ENCODE measurements at places on chromosomes 7 and 10.

GRCh38 chr7:130933919-130934318 lies 199.9 kb upstream of the KLF14 start:
- no peak for DNase-seq

DNA sequence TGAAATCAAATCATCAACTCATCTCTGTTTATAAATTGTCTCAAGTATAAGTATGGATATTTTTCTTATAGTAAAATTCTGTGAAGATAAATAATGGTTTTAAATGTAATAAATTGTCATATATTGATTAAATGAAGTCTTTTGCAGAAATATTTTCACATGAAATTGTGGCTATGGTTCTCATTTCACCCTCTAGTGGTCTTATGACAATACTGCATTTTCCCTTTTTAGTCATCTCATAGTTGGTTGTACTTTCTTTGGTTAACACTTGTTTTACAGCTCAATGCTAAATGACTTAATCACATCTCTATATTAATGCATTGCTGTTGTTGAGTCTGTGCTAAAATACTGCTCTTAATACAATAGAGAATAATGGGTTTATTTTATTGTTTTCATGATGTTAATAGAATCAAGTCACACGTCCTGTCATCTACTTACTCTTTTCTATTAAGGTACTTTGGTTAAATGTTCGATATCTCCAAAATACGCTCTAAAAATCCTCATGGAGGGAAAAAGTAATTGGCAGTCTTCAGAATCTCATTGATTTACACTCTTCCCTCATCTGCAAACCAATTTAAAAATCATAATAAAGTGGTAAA lies 38.0 kb upstream of the CACNA2D1 start:
- DNase-seq, result no peak

GRCh38 chr7:50735333-50735732 lies 47.4 kb downstream of the GRB10 start:
- DNase-seq, result no peak

GRCh38 chr10:132536241-132536876 lies 1.2 kb upstream of the INPP5A start:
- DNase-seq, result no peak

GRCh38 chr7:129386506-129386905 lies 47.7 kb upstream of the STRIP2 start:
- DNase-seq, result no peak

- DNase-seq, result no peak
Measured at GRCh38 chr7:146115851-146116520, 615 bp upstream of the CNTNAP2 start.

DNA sequence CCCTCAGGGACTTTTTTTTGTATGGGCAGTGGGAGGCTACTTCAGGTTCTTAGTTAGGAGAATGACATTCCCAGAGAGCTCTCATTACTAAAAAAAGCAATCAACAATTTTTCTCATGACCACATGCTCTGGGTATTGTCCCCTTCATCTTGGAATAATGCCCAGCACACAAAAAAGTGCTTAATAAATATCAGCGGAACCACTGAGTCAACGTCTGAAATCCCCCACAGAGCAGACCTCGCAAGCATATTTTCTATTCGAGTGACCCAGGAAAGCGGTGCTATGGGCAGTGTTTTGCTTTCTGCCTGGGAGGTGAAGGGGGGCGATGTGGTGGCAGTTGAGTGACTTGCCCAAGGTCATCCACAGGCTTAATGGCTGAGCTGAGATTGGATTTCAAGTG lies 493.4 kb upstream of the ZMIZ1 start:
- no peak for DNase-seq

DNA sequence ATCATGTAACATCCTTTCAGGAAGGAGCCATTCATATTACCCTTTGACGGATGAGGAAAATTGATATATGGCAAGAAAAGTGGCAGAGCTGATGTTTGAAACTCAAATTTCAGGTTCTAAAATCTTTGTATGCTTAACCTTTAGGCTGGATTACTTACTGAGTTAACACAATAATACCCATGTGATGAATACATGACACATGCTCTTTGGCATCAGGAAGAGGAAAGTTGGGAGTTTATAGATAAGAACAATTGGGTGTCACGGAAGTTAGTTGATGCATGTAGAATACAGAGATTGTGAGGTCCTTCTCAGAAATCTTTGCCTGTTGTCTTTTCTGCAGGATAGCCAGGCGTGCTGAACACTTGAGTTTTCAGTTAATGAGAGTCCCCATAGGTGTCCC lies 572.1 kb upstream of the POM121L12 start:
- DNase-seq, result no peak

DNA sequence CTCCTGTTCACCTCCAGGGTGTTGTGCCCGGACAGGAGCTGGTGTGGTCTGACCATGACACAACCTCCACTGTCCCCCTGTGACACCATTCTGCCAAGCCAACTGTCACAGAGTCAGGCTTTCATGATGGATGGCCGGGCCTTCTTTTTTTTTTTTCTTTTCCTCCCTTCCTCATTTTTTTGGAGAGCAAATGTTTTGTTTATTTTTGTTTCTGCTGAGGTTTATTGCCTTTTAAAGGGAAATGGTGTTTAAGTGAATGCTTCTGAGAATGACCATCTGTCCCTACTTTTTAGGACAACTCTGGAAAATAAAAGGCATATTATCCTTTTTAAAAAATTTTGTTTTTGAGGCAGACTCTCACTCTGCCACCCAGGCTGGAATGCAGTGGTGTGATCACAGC lies 115.1 kb upstream of the NPS start:
- DNase-seq, result no peak

DNA sequence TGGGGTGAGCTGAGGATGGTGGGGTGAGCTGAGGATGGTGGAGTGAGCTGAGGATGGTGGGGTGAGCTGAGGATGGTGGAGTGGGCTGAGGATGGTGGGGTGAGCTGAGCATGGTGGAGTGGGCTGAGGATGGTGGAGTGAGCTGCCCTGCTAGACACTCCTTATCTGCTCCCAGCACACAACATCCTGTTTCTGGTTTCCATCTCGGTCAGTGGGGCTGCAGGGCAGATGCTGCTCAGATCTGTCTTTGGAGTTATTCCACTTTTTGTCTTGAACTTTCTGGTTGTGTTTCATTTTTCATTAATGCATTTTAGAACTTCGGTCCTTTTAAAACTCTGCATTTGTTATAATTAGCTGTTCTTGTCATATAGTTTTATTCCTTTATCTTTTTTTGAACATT lies 67.9 kb upstream of the ANTXRL start:
- DNase-seq, result no peak

DNA sequence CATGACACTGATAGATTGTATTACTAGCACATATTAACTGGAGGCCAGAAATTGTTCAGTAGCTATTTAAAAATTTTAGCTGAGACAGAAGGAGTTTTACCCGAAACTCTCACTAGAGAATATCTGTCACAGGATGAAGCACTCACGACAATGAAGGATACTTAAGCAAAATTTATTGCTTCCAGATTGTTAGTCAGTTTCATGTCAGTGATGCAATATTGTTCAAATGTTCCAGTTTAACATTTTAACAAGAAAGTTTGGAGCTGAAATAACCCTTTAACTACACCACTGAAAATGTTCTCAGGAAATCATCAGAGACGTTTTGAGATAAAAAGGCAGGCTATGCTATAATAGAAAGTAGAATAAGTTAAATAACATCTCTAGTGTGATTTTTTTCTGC lies 15.0 kb upstream of the CADPS2 start:
- no peak for DNase-seq

GRCh38 chr10:26792758-26793495 lies 67.8 kb downstream of the ABI1 start:
- DNase-seq, result no peak

GRCh38 chr7:69208848-69209247 lies 389.4 kb upstream of the AUTS2 start:
- no peak for DNase-seq

DNA sequence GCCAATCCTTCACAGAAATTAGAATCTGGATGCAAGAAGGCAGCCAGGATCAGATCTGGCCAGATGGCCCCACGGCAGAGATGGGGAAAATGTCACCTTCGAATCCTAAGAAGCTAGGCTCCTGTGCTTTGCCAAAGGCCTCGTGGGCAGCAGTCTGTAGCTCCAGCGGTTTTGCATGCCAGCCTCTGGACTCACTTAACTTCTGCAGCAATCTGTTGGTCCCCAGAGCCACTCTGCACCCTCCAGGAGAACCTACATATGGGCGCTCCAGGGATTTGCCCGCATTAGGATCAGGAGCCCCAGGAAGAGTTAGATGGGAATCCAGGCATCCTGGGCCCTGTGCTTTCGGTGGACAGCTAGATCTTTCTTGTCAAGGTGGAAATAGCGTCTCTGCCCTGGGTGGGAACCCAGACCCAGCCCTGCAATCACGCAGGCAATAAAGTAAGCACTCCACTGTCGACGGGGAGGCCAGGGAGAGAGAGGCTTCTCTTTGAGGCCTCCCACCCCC lies 10.1 kb upstream of the HOXA13 start:
- no peak for DNase-seq

DNA sequence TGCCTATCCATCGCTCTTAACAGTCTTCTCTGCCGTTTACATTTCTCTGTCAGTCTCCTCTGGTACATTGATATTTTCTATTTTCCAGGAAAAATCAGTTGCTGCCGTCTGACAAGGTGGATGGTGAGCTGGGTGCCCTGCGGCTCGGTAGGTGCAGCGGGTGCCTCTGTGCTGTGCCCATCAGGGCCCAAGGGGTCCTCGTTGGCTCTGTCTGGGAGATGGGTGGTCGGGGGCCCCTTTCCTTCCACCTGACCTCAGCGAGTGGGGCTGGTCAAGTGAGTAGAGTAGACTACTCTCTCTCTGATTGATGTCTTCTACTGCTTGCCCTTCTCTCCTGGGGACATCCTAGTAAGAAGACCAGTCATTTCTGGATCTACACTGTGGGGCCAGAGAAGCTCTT lies 57.4 kb downstream of the MINDY4 start:
- DNase-seq, result no peak

DNA sequence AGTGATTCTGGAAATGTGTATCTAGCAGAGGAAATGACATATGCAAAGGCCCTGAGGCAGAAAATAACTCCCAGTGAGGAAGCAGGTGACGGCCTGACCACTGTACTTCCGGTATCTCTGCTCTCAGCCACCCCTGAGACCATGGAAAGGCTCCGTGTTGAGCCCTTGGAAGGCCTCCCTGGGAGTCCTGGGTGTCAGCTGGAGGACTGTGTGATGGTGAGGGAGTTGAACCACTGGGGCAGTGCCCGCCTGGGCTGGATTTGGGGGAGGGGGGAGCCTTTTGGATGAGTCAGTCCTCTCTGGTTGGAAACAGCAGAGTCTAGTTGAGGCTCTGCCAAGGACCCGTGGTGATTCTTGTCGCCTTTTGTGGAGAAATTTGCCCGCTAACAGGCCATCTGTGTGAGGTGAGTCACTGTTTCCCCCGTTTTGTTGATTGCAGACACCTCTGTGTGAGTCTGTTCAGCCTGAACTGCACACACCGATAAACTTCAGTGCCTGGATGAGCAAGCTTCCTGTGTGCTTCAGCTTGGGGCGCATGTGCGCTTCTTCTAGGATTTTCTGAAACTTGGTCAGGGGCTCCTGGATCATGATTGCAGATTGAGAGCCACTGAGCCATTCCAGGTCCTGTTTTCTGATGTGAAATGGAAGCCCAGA lies 98.6 kb downstream of the GRK5 start:
- peak; percentile 72 for DNase-seq

- no peak for DNase-seq
Measured at GRCh38 chr7:93973134-93973533, 31.0 kb downstream of the BET1 start.

- no peak for DNase-seq
Measured at GRCh38 chr7:21169667-21170580, 258.0 kb upstream of the SP4 start.

DNA sequence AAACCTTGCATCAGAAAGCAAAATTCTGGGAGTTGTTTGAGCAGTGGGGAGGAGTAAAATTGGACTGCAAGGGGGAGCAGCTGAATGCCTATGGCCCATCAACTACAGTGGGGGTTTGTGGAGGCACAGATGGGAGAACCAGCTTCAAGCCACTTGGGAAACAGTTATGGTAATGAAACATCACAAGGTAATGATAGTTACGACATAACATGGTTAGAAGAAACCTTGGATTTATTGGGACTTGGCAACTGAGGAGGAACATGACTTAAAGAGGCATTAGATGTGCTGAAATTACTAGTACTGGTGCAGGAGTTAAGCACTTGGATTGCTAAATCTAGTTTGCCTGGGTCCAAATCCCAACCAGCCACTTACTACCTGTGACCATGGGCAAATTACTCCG lies 868.4 kb downstream of the KCNMA1 start:
- DNase-seq, result no peak

DNA sequence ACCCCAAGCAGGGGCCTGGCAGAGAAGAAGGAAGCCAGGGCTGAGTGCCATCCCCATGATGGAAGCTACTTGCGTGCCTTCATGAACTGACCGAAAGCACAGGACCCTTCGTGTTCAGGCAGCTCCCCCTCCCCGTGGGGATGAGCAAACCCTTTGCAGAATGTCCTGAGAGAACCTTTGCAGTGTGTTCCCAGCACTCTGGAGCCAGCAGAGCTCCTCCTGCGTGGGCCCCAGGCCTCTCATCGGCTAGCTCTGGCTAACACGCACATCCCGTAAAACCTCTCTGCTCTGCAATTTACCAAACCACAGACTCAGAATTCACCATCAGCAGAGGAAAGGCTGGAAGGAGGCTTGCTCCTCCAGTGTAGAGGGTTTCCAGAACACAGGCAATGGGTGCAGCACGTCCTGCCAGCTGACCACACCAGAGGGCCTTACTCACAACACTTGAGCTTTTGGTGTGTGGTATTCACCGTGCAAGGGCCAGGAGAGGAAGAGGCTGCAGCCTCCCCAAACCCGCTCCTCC lies 3.1 kb downstream of the SH3PXD2A start:
- no peak for DNase-seq

All from T-helper 9 cell (primary cell).